ENCODE measurements at places on chromosomes 3 and 15.

DNA sequence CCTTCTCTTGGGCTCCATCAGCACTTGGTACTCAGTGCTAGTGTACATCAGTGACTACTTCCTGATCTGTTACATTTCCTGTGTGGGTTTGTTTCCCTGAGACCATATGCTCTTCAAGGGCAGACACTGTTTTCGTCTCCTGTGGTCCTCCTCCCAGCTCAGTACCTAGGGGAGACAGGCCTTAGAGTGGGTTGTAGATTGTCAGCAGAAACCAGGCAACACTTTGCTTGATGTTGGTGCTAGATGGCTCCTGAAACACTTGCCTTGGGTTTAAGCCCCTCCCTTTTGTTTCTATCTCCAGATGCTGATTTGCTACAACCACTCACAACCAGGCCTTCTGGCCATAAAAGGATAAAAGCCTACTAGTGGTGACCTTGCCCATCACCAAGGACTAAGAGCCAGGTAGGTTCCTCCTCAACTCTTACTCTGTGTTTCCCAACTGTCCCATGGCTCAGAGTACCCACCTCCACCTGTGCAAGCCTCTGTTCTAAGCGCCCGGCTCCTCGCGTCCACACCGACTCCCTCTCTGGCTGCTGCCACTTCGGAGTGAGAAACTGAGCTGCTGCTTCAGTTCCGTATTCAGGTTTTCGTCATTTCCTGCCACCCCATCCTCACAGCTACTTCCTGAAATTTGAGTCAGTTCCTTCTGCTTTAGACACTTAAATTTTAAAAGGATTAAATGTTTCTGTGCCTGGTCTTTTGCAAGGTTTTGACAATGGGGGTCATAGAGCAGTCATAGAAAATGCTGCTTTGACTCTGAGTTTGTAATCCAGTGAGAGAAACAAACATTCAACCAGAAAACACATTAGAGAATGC is at the start of gene HCLS1:
HCLS1 (minus strand) TSS at position 548 of the 816 bp plus-strand sequence. CDS start 2,556 bp downstream, outside the sequence.
- peak; percentile 58 for DNase-seq

- DNase-seq = peak; percentile 42
These were observed 2.1 kb downstream of the RHOV start for GRCh38 chr15:40871749-40872617.

GRCh38 chr3:129576514-129577352 is 29.7 kb downstream of the PLXND1 start:
- peak; percentile 10 for DNase-seq

- no peak for DNase-seq
These were observed 39.6 kb downstream of the COL8A1 start for GRCh38 chr3:99678023-99678422.

DNA sequence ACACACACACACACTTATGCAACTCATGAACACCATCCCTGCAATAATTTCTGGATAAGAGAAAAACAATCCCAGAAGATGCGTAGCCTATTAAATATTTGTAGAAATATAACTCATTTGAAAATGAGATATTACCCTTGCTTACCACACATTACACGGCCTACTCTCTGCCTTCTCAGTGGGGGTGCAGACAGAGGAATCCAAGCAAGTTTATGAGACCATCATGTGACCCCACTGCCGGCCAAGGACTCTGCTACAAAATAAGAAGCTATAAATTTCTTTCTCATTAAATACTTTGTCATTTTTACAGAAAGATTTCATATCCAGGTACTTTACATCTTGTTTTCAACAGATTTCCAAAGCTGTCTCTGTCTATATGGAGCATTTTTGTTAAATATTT is 286.3 kb downstream of the ZNF385D start:
- no peak for DNase-seq

DNA sequence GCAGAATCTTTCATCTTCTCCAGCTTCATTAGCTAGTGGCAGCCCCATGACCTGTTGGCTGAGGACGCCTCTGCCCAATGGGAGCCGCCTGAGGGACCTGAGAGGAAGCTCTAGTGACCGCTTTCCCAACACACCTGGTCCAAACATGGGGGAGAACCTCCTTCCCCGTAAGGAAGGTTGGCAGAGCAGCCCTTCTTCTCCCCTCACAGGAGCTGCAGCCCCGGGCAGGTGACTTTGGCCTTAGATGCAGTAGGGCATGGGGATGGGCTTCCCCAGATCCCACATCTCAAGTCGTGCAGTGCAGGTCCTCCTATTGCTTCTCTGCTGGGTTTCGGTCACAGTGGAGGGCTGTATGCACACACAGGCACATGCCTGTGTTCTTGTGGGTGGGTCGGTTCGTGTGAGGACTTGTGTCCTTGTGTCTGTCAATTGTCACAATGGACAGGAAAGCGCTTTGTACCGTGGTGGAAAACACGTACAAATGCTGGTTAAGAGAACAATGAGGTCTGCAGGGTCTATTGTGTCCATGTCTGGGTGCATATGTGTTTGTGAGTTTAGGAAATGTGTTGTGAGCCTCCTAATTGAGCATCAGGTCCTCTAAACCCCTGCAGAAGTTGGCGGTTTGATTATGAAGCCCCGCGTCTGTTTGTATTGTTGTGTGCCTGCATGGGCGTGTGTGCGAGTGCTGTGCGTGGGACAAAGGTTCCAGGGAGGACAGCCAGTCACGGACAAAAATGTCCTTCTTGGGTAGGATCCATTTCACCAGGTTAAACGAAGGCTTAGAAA is 1.4 kb downstream of the ISLR2 start:
- DNase-seq = no peak

DNA sequence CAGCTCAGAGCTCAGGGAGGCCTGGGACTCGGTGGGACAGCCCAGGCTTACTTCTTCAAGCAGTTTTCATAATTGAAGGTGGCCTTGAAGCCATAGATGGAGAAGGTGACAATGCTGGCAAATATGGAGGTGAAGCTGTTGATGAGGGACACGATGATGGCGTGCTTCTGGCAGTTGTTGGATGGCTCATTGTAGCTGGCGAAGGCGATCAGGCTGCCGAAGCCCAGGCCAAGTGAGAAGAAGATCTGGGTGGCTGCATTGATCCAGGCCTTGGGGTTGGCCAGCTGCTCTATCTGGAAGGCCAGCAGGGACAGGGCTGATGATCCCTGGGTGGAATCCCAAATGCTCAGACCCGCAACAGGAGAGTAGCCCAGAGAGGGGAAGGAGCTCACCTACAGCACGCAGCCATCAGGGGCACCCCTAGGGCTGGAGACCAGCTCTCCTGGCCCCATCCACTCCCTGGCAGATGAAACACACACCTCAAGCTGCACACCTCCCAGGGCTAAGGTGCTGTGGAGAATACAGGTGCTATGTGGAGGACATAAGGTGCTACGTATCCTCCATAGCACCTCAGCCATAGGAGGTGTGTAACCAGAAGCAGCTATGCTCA is 25.1 kb downstream of the SLC6A20 start:
- DNase-seq = no peak

GRCh38 chr3:192879346-192880031 is 38.2 kb downstream of the MB21D2 start:
- DNase-seq = no peak

DNA sequence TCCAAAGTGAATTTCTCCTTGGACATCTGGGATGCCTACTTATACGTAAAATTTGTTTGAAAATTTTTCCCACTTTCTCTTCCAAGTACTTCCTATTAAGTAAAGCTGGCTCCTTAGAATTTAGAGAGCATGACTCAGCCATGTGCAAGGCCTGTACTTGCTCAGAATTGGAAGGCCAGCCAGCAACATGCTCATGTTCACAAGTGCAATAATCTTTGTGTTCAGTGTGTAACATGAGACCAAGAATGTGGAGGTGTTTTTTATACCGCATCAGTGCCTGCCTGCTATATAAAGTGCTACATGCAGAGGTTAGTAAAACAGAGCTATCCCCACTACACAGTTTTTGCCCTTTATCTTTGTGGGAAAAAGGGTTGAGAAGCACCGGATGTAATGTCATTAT is 151.9 kb upstream of the FEZF2 start:
- no peak for DNase-seq

- no peak for DNase-seq
These were observed 4.3 kb upstream of the LRRK1 start for GRCh38 chr15:100914876-100915275.

DNA sequence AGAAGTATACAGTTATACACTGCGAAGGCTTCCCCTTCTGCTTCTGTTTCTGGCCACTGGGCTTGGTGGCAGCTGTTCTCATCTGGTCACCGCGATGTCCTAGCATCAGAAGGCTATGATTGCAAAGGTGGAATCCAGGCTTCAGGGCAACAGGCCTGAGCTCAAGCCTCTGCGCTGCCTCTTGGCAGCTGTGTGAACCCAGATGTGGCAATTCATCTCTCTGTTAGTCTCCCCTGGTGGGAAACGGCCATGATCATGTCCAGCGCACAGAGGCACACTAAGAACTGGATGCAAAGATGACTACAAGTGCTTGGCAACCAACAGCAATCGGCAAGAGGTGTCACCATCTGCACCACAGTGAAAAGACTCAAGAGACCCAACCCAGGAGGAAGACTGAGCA is 78.9 kb downstream of the PCSK6 start:
- DNase-seq = no peak

GRCh38 chr3:17954801-17955200 is 212.4 kb upstream of the TBC1D5 start:
- DNase-seq = no peak

Data from activated CD4-positive, alpha-beta T cell treated with anti-CD3 and anti-CD28 coated beads, Interleukin-2, amount 50 U/mL, for 4 hours (primary cell).